DMS153 (cell line): ENCODE measurements at places on chromosomes 7 and 10.

GRCh38 chr10:49076741-49077521 is 38.4 kb downstream of the VSTM4 start:
- DNase-seq: no peak

DNA sequence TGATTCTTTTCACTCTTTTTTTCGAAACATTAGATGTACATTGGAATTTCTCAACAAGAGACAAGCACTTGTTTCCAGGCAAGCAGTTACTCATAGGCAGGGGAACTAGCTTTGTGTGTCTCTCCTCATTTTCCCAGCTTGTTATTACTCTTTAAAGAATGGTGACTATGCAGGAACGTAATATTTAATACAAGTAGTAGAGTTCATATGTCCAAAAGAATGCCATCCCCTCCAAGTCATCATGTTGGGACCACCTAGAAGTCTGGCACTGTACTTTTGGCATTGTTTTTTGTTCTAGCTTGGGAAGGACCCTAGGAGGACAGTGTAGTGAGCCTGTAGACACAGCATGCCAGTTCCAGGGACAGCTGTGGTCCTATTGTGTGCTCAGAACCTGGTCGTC is 650.7 kb downstream of the INHBA start:
- no peak for DNase-seq

DNA sequence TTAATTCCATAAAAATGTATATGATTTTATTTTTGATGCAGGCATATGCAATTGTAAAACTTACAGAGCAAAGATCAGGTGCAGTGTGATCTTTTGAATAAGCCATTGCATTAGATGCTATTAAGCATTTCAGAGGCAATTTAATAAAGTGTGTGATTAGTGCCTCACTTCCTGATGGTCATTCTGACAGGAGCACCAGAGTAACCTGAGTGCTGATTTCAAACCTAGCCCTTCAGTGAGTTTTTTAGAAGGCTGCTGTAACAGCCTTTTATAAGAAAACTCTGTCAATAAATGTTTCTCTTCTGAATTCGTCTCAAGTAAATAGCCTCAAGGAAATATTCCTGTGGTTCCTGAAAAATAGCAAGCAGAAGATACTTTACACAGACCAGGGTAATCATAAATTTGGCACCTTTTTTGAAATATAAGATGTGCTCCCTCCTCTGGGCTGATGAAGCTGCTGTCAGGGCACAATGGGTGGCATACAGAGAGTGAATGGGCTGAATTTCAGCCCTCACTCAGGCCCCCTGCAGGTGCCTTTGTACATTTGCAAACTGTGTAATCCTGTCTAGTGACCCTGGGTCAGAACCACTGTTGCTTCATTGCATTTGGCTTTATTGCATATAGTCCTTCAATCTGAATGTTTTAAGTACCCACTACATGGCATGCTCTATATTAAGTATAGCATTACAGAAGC is 193.7 kb upstream of the CSTF2T start:
- DNase-seq: no peak

- no peak for DNase-seq
Measured at GRCh38 chr7:96418581-96418980, 96.7 kb upstream of the SLC25A13 start.

DNA sequence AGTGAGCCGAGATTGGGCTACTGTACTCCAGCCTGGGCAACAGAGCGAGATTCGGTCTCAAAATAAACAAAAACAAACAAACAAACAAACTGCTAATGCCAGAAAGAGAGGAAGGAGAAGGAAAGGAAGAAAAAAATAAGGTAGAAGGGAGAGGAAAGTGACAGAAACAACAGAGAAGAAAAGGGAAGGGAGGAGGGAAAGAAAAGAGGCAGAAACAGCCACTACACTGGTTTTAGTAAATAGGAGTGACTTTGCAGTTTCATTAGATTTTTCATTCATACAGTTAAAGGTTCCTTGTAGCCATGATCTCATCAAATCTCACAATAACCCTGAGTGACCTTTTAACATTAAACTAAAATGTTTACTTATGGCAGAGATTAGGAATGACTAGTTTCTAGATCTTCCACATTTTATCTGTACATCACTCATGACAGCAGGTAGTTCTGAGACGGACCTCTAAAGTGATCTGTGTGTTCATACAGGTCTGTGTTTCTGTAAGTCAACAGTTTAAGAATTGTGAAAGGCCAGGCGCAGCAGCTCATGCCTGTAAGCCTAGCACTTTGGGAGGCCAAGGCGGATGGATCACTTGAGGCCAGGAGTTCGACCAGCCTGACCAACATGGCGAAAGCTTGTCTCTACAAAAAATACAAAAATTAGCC is 191.3 kb upstream of the KLF14 start:
- DNase-seq: no peak

DNA sequence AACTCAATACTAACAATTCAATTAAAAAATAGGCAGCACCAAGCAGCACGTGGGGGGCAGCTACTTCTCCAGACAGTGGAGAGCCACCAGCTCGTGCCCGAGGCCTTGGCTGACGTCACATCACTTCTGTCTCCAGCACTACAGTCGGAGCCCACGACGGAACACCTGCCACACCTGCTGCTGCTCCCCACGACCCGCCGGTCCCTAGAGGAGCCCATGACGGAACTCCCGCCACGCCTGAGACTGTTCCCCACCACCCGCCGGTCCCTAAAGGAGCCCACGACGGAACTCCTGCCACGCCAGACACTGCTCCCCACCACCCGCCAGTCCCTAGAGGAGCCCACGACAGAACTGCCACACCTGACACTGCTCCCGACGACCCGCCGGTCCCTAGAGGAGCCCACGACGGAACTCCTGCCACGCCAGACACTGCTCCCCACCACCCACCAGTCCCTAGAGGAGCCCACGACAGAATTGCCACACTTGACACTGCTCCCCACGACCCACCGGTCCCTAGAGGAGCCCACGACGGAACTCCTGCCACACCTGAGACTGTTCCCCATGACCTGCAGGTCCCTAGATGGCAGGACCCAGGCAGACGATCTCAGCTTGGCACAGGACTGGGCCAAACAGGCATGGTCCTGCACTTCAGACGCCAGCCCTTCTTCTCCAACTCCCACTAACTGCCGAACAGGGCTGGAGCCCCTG is 258.0 kb downstream of the ELFN1 start:
- peak; percentile 19 for DNase-seq

- DNase-seq: no peak
Measured at GRCh38 chr7:125878988-125879387, 949.4 kb upstream of the POT1 start.

DNA sequence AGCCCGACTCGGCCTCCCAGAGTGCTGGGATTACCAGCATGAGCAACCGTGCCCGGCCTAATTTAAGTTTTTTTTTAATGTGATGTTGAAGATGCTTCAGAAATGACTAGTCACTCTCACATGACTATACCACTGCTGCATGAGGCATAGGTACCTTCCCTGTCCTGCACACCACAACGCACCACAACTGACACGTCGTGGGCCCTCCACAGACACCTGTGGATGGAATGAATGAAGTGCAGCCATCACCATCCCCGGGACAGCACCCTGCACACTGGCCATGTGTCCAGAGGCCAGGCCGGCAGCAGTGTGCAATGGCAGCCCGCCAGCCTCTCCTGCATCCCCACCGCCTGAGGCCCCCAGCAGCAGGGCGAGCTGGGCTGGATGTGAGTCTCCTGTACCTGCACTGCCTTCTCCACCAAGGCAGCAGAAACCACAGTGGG is 55.1 kb downstream of the VOPP1 start:
- DNase-seq: no peak

DNA sequence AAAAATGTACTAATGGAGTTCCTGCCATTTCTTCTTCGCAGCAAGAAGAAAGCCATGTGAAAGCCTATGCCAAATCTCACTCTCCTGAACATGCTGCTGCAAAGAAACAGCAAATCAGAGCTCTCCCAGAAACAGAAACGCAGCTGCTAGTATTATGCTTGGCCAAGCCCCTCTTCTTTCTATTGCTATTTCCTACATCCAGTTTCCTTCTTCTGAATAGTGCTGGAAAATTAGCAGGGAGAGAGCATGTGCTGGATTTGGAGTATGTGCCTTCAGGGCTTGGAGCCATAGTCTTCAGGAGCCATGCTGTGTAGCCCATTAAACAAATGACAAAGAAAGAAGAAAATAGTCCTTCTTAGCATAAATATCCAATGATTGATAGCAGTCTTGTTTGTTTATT is 852.0 kb upstream of the PHF14 start:
- peak; percentile 58 for DNase-seq

GRCh38 chr7:138477081-138477578 is 17.1 kb downstream of the TRIM24 start:
- peak; percentile 13 for DNase-seq

DNA sequence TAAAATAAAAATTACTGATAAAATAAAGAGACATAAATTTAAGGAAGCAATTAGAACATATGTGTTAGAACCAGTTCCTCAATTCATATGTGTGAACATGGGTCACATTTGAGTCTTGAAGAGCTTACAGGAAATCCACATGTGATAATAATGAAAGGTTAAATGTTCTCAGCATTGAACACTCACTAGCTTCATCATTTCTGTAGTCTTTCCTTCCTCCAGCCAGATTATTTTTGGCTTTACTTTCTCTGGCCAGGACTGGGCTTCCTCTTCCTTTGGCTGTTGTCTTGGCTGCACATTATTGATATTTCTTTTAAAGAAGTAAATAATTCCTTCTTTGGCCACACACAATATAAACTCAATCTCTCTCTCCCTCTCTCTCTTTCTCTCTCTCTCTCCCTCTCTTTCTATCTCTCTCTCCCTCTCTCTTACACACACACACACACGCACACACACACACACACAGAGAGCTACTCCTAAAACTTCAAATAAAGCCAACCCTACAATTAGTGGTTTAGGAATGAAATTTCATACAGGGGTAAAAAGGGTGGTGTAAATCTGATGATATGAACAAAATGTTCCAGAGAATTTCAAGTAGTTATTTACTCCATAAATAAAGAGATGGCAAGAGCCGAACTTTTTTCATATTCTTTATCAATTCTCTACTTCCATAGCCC is 171.2 kb downstream of the REEP3 start:
- no peak for DNase-seq

GRCh38 chr7:94908323-94909178 is 1.2 kb downstream of the PPP1R9A start:
- peak; percentile 36 for DNase-seq

DNA sequence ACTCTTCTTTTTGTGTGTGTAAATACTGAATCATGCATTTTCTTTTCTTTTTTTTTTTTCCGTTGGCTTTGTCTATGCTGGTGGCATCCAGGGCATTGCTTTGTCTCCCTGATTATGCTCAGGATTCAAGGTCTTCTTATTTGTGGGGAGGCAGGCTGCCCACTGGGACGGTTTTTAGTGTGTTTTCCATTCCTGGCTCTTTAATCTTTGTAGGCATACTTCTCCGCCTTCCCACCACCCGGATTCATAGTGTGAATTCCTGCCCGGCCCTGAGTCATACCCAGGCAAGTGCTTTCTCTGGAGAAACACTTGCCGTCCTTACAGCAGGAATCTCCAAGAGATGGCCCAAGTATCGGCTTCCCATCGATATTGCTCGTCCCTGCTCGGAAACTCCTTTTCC is 5.2 kb downstream of the ZNF655 start:
- DNase-seq: no peak
